ENCODE measurements at places on chromosomes 2 and 18. TPM values are rescaled to one million over a fixed set of nuclear protein-coding genes. Genes with fewer than 3 reads are reported as not detected.
A peak's percentile ranks its signal among the peaks of the same experiment; 100 is the strongest.

Gene KCNG2
- total RNA-seq: not detected

- DNase-seq: no peak
- no peaks in the 10 kb centered on the region for H3K36me3 ChIP-seq
- H3K4me1 ChIP-seq: peaks cover 16% of the 10 kb centered on the region
These were observed 1.4 kb downstream of the CCDC85A start for GRCh38 chr2:56185101-56185581.

GRCh38 chr18:8988260-8988871, 114.1 kb upstream of the NDUFV2 start:
- no peak overlapping the region for H3K27ac ChIP-seq
- H3K27me3 ChIP-seq: no peaks in the 10 kb centered on the region
- H3K4me3 ChIP-seq: no peak overlapping the region
- DNase-seq: peak; percentile 76
- no peaks in the 10 kb centered on the region for H3K36me3 ChIP-seq
- H3K4me1 ChIP-seq: no peaks in the 10 kb centered on the region

Gene REG3A
- not detected for total RNA-seq

- no peak overlapping the region for H3K4me3 ChIP-seq
- H3K4me1 ChIP-seq: no peaks in the 10 kb centered on the region
- peaks cover 4% of the 10 kb centered on the region for H3K27me3 ChIP-seq
- no peak overlapping the region for H3K27ac ChIP-seq
These were observed 7.6 kb downstream of the CYBRD1 start for GRCh38 chr2:171529914-171530313.

Gene DPP10
- not detected for total RNA-seq

Gene ADCY3
- 48.2 TPM for total RNA-seq

DNA sequence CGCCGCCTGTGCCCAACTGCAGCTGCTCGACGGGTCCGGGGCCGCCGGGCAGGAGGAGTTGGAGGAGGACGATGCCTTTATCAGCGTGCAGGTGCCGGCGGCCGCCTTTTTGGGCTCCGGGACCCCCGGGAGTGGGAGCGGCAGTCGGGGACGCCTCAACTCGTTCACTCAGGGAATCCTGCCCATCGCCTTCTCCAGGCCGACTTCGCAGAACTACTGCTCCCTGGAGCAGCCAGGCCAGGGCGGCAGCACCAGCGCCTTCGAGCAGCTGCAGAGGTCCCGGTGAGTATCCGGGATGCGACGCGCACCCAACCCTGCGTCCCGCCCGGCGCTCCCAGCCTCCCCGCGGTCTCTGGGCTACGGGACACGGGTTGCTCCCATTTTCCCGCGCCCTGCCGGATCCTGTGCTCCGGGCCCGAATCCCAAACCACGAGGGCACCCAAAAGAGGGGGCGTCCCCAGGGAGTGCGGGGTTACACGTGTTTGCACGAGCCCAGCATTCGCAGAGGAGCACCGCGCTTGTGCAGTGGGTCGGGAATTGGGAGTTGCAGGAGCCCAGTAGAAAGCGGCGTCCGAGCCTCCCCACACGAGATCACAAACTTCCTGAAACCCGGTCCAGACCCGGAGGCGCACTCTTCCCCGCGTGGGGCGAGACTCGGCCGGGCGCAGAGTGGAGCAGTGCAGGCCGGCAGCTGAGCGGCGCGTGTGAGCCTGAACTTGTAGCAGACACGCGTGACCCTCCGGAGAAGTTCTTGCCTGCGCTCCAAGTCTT, 1.2 kb downstream of the CABLES1 start:
- H3K4me3 ChIP-seq: peak overlapping the region; percentile 42
- peaks cover 31% of the 10 kb centered on the region for H3K4me1 ChIP-seq
- peak; percentile 71 for DNase-seq

Gene AQP12A
- total RNA-seq: not detected

- no peaks in the 10 kb centered on the region for H3K4me1 ChIP-seq
- H3K36me3 ChIP-seq: peaks cover 54% of the 10 kb centered on the region
- DNase-seq: no peak
- H3K4me3 ChIP-seq: no peak overlapping the region
These were observed 52.0 kb upstream of the NFATC1 start for GRCh38 chr18:79343567-79344207.

DNA sequence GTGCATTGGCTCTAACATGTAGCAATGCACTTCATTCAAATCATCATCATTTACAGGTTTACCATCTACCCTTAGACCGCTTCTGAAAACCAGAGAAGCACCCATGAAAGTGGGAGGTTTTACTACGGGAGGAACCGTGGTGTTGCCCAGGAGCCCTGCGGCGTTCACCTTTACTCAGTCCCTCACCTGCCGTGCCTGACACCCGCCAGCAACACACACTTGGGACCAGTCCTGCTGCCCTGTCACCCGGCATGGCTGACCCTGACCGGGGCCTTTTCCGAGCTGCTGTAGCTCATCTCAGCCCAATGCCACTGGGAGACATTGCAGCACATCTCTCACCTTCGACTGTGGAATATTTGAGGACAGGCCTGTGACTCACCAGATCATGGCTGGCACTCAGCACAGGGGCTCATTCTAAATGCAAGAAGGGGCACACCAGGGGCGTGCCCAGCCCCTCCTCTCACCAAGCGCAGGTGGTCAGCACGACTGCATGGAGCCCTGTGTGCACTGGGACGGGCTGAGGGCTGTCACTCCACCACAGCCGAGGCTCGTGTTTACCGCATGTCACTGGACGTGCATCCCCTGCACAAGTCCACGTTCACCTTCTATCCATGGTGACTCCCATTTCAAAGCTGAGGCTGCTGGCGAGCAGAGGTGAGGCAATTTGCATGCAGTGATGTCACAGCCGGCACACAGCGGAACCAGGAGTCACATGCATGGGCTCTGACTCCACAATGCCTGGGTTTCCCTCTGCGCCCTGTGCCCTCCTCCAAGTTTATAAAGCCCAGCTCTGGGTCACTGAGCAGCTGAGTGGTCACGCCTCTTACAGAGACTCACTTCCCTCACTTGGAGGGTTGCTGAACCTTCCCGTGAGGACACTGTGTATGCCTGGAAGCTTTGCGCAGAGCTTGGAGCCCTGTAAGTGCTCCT, 76.7 kb upstream of the SNTG2 start:
- no peak overlapping the region for H3K4me3 ChIP-seq
- no peaks in the 10 kb centered on the region for H3K36me3 ChIP-seq
- H3K27me3 ChIP-seq: peaks cover 13% of the 10 kb centered on the region
- no peaks in the 10 kb centered on the region for H3K4me1 ChIP-seq
- H3K27ac ChIP-seq: no peak overlapping the region

DNA sequence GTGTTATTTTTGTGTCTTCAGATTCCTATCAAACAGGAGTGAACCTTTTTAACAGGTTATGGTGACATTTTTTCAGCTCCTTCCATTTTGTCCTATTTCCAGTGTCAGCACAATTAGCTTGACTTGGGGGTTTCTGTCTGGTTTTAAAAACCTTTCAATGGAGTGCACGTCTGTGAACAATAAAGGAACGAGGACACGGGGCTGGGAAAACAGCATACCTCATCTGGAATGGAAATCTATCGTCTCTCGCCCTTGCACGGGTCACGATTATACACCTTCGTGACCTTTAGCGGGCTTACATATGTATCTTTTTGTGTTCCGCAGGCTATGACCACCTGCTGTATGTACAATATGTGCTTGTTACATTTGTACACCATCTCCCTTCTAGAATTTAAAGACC, 2.3 kb upstream of the ZNF532 start:
- H3K27me3 ChIP-seq: no peaks in the 10 kb centered on the region
- H3K36me3 ChIP-seq: no peaks in the 10 kb centered on the region
- peak overlapping the region; percentile 49 for H3K4me3 ChIP-seq
- peaks cover 24% of the 10 kb centered on the region for H3K4me1 ChIP-seq
- no peak for DNase-seq
- peak overlapping the region; percentile 92 for H3K27ac ChIP-seq

- H3K27me3 ChIP-seq: no peaks in the 10 kb centered on the region
- no peak overlapping the region for H3K4me3 ChIP-seq
- no peak for DNase-seq
- no peaks in the 10 kb centered on the region for H3K36me3 ChIP-seq
These were observed 119.3 kb downstream of the GLI2 start for GRCh38 chr2:120854766-120855530.

Gene TTC39C
- total RNA-seq: 44.3 TPM

Gene EVX2
- not detected for total RNA-seq

DNA sequence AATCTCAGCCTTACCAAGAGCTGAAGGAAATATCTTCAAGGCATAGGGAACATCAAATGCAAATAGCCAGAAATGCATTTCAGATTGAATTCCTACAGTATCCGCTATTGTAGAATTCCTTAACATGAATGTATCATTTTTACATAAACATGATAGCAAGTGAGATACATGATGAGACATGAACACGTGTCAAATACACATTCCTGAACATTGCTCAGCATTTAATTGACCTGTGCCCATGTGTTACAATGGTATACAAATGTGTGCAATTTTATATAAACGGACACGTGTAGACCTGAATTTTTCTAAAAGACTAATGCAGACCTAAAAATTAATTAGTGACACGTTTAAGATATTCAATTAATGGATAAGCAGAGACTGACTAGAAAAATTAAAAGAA, 133.0 kb upstream of the TLK1 start:
- no peaks in the 10 kb centered on the region for H3K4me1 ChIP-seq
- no peaks in the 10 kb centered on the region for H3K27me3 ChIP-seq
- no peak overlapping the region for H3K27ac ChIP-seq

DNA sequence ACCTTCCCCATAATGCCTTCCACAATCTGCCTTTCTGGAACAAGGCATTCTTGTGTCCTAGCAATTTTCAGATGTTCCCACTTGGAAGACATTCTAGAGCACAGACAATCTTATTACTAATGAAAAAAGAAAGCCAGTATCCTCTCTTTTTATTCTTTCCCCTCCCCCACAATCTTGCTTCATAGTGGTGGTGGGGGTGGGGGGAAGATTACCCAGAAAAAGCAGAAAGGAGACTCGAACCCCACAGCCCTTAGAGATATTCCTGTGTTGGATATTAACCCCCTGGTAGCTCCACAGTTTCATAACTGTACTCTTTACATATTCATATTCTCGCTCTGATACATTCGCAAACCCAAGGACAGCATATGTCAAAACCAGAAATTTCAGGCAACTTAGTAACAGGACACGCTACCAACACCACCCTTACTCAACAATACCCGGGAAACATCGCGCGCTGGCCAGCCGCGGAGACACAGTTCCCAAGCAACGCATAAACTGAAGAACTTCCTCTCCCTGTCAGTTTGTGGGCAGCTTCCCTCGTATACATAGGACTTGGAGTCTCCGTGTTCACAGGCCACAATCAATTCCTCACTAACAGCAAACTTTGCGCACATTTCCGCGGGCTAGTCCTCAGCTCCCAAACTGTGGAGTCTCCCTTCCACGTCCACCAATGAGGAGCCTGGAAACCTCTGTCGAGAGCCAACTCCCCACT, 793 bp downstream of the NR4A2 start:
- H3K27me3 ChIP-seq: peaks cover 2% of the 10 kb centered on the region
- DNase-seq: no peak
- H3K4me3 ChIP-seq: peak overlapping the region; percentile 92
- H3K4me1 ChIP-seq: peaks cover 53% of the 10 kb centered on the region

GRCh38 chr2:213002383-213002782, 149.0 kb downstream of the IKZF2 start:
- no peak for DNase-seq
- H3K4me3 ChIP-seq: no peak overlapping the region
- H3K4me1 ChIP-seq: peaks cover 7% of the 10 kb centered on the region

DNA sequence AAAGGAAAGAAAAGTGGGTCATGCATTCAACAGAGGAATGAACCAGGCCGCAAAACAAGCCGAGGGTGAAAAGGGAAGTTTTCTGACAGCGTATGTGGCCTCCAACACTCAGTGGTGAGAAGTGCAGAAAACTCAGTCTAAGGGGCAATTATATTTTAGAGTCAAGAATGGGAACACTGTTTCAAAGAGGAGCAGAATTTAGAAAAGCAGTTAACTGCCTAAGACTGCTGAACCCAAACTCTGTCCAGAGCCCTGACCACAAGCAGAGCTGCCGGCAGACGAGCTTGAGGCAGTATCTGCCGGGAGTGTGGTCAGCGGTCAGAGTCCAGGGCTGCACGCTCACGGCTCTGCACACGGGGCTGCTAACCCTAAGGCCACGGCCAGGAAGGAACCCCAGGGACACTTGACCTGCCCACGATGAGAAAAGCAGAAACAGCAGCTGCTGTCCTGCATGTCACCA, 347.0 kb upstream of the ID2 start:
- no peaks in the 10 kb centered on the region for H3K36me3 ChIP-seq
- H3K4me3 ChIP-seq: no peak overlapping the region
- H3K27ac ChIP-seq: no peak overlapping the region
- no peak for DNase-seq
- H3K4me1 ChIP-seq: no peaks in the 10 kb centered on the region

DNA sequence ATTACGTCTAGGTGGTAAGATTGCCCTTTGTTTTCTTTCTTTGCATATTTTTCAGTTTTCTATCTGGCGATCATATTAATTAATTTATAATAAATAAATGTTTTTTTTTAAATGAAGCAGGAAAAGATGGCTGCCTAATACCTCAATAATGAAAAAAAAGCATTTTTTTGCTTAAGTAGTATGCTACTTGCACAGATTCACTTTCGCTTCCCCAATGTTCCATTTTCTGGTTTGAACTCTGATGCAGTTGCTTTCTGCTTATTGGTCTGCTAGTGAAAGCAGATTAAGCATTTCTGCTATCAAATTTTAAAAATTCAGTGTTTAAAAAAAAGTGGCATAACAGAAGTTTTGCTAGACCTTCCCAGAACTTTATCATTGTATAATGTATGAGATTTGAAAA, 11.9 kb upstream of the TMEM182 start:
- DNase-seq: peak; percentile 43
- H3K27ac ChIP-seq: no peak overlapping the region
- H3K27me3 ChIP-seq: no peaks in the 10 kb centered on the region
- H3K4me3 ChIP-seq: no peak overlapping the region
- H3K36me3 ChIP-seq: peaks cover 1% of the 10 kb centered on the region

GRCh38 chr18:73597832-73598615, 549.6 kb downstream of the FBXO15 start:
- H3K27ac ChIP-seq: no peak overlapping the region
- H3K4me1 ChIP-seq: no peaks in the 10 kb centered on the region
- no peak overlapping the region for H3K4me3 ChIP-seq
- no peaks in the 10 kb centered on the region for H3K27me3 ChIP-seq
- DNase-seq: no peak
